ENCODE measurements at places on chromosomes 12 and 14. TPM values are rescaled to one million over a fixed set of nuclear protein-coding genes. Genes with fewer than 3 reads are reported as not detected.

The TMEM229B gene
- total RNA-seq = 2.2 TPM

The CCDC177 gene
- not detected for total RNA-seq

The SCARB1 gene
- total RNA-seq = 52.1 TPM

The CLEC7A gene
- 0.07 TPM for total RNA-seq

The TBX3 gene
- 33.5 TPM for total RNA-seq

The KRT6C gene
- total RNA-seq = 7.6 TPM

The TMEM63C gene
- 0.65 TPM for total RNA-seq

The VRTN gene
- total RNA-seq = not detected

The CRADD gene
- total RNA-seq = 9.0 TPM

The ESPL1 gene
- 15.0 TPM for total RNA-seq

The TEX22 gene
- 0.07 TPM for total RNA-seq

The CIROP gene
- not detected for total RNA-seq

The GYS2 gene
- not detected for total RNA-seq

The KRT86 gene
- 0.04 TPM for total RNA-seq

The ALKBH2 gene
- 32.4 TPM for total RNA-seq

The C14orf132 gene
- total RNA-seq = 0.35 TPM

The LRRK2 gene
- total RNA-seq = 0.58 TPM

The ALG10B gene
- total RNA-seq = 4.0 TPM

The TAS2R31 gene
- total RNA-seq = 0.61 TPM

The BCAT1 gene
- total RNA-seq = 44.6 TPM

The RERGL gene
- total RNA-seq = not detected

The OR4E2 gene
- total RNA-seq = not detected

The KLRK1 gene
- total RNA-seq = not detected

The OR6C75 gene
- total RNA-seq = not detected

The CLEC14A gene
- total RNA-seq = not detected

The POTEG gene
- total RNA-seq = not detected

The CD69 gene
- not detected for total RNA-seq

The OLR1 gene
- total RNA-seq = not detected

The SLC10A1 gene
- not detected for total RNA-seq

The DPPA3 gene
- not detected for total RNA-seq

The IRF2BPL gene
- total RNA-seq = 20.7 TPM

The RPGRIP1 gene
- not detected for total RNA-seq

The LGALS3 gene
- 141 TPM for total RNA-seq

The TAS2R8 gene
- total RNA-seq = not detected

The EGLN3 gene
- 0.20 TPM for total RNA-seq

The ADAM21 gene
- 0.44 TPM for total RNA-seq

The SYNDIG1L gene
- total RNA-seq = not detected

The IL22 gene
- total RNA-seq = not detected

The VWF gene
- total RNA-seq = not detected

The KRT83 gene
- not detected for total RNA-seq

The RNASE1 gene
- total RNA-seq = not detected

The PRORP gene
- total RNA-seq = 37.6 TPM

The PSMC1 gene
- total RNA-seq = 224 TPM

The P3H3 gene
- 33.4 TPM for total RNA-seq

The FAR2 gene
- total RNA-seq = 12.9 TPM

The PTCSC3 gene
- total RNA-seq = not detected

The KRAS gene
- 23.4 TPM for total RNA-seq

The GMPR2 gene
- 77.2 TPM for total RNA-seq

The CMTM5 gene
- total RNA-seq = not detected

The SLC5A8 gene
- total RNA-seq = 0.10 TPM

The GALNT9 gene
- total RNA-seq = not detected

The KLRC3 gene
- total RNA-seq = not detected

Measured in foreskin keratinocyte (primary cell).